H9 (cell line): ENCODE measurements at places on chromosomes 7 and 10.
A peak's percentile ranks its signal among the peaks of the same experiment; 100 is the strongest.

GRCh38 chr7:20236790-20237189 lies 19.6 kb upstream of the MACC1 start:
- no peak overlapping the region for H3K4me3 ChIP-seq
- H3K4me1 ChIP-seq, result no peaks in the 10 kb centered on the region
- no peaks in the 10 kb centered on the region for H3K36me3 ChIP-seq
- no peaks in the 10 kb centered on the region for H3K27me3 ChIP-seq
- DNase-seq, result no peak

GRCh38 chr10:26550774-26551526 lies 112.8 kb downstream of the APBB1IP start:
- peak; percentile 47 for DNase-seq
- no peak overlapping the region for H3K4me3 ChIP-seq
- H3K27ac ChIP-seq, result no peak overlapping the region
- no peaks in the 10 kb centered on the region for H3K36me3 ChIP-seq
- H3K4me1 ChIP-seq, result 0 out of 2 replicates have a peak, but pooled peaks cover under 1% of the 10 kb centered on the region

GRCh38 chr10:110951381-110951780 lies 32.0 kb downstream of the SHOC2 start:
- no peaks in the 10 kb centered on the region for H3K27me3 ChIP-seq
- peaks cover 5% of the 10 kb centered on the region; the same call in 1 of the 2 replicates for H3K4me1 ChIP-seq
- no peak for DNase-seq

DNA sequence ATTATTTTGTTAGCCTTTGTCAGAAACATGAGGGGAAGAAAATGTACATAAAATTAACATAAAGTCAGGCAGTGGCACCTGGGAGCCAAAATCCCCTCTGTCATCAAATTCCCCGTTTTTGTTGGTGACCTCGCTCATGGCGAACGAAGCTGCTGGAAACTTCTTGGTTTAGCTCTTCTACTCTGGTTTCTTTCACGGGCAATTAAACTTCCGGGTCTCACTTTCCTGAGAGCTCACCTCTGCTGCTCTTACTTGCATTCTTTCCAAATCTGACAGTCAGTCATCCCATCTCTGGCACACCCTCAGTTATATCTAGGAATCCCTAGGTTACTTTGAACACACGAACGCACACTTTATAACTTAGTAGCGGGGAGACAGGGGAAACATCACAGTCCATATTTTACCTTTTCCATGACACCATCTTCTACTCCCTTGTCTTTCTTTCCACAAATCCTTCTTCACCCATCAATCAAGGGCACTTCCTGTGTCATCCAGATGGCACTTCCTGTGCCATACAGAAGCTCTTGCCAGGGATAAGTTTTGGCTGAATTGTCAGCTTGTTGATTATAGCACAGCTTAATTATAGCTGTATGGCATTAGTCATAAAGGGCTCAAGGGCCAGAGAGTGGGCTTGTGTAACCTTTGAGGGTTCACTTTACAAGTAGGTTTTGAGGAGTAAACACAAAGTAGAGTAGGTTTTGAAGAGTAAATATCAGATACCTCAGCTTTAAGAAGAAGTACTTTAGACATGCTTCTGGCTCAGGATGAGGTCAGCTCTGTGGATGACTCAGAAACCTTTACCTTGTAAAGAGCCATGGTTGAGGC lies 105.1 kb downstream of the GATA3 start:
- no peak overlapping the region for H3K27ac ChIP-seq
- H3K36me3 ChIP-seq, result no peaks in the 10 kb centered on the region

DNA sequence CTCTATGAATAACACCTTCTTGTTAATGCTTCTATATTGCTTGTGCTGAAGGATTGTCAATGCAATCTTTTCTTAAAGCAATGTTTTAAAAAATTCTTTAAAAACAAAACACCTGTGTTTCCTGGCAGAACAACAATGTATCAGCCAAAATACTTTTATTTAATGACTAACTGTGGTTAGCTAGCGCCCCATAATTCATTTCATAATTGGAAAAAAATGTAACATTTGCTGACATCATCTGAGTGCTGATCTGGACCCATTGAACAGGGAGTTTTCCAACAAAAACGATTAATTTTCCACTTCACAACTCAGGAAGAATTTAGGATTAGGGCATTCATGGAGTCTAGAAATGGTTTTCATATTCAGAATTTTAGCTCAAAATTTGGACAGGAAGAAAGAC lies 137.6 kb upstream of the CDK6 start:
- H3K27ac ChIP-seq, result no peak overlapping the region
- H3K4me1 ChIP-seq, result no peaks in the 10 kb centered on the region
- H3K4me3 ChIP-seq, result no peak overlapping the region
